ENCODE measurements at places on chromosomes 1 and 21.

DNA sequence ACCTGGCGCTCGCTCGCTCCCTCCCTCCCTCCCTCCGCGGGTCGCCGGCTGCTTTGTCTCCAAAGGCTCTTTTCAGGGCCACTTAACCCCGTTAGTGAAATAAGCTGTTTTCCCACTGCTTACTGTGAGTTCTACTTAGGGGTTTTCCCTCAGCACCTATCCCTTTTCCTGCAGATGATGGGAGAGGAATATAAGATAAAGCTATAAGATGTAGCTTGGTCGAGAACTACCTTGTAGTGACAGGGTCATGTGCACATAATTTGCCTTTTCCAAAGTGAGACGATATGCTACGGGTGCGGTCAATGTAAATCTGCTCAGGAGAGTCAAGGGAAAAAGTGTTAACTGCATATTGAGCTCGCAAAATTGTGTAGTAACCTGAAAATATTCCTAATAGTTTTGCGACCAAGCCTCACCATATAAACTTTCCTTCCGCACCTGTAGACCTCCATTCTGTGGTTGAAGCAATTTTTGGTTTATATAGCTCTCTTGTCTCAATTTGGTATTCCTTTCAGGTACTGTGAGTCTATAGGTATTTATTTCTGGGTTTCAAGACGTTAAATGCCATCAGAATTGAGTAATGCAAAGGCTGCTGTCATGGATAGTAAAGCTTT is 55.8 kb upstream of the BOLA1 start:
- DNase-seq, result no peak

DNA sequence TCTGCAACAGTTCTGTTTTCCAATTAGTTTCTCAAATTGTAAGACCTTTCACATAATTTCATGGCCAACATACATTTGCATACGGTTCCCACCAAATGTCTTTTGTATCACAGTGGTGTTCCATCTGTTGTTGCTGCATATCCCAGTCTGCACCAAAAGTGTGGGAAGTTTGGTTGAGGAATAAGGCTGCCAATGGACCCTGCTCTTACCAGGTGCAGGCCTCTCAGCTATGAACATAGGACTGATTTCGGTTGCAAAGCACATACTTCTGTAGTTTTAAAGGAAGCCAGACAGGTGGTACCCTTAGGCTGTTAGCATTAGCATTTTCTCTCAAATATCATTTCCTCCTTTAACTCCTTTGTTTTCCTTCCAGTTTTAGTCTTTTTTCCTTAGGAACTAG is 33.8 kb downstream of the ADGRL4 start:
- DNase-seq, result no peak

DNA sequence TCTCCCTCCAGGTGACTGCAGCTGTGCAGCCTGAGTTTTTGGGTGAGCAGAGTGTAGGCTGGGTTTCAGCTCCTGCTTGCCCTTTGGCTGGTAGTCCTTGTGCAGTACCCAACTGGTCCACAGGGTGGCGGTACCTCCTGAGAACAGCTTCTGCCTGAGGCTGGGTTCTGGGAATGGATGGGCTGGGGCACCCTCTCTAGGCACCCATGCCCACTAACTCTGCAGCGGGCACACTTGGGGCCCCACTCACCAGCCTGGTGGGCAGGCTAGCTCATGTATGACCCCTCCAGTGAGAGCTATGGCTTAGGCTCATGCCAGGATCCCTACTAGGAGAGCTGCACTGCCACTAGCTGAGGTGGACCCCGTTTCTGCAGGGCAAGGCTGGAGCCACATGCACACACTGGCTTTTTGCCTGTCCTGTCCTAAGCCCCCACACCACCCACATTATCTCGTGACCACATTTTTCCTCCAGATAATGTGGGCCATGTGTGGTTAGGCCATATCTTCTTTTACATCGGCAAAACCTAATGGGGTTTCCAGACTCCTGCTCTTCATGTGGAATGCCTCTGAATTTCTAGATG is 15.5 kb upstream of the GSTM4 start:
- peak; percentile 80 for DNase-seq

GRCh38 chr1:173405834-173406233 is 71.3 kb upstream of the PRDX6 start:
- DNase-seq, result no peak

GRCh38 chr21:32916088-32916487 is 109.6 kb upstream of the OLIG2 start:
- DNase-seq, result no peak

DNA sequence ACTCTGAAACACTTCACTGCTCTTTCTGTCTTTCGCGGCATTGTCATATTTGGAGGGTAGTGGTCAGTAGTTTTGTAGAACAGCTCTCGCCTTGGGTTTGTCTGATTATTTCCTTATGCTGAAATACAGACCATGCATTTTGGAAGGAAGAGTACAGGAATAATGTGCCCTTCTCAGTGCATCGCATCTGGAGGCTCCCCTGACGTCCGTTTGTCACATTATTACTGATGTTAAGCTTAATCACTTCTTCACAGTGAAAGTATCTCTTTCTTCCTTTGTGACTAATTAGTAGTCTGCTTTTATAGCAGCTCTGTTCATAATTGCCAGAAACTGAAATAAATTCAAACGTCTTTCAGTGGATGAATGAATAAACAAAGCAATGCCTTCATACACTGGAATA is 85.7 kb upstream of the CXADR start:
- DNase-seq, result no peak

DNA sequence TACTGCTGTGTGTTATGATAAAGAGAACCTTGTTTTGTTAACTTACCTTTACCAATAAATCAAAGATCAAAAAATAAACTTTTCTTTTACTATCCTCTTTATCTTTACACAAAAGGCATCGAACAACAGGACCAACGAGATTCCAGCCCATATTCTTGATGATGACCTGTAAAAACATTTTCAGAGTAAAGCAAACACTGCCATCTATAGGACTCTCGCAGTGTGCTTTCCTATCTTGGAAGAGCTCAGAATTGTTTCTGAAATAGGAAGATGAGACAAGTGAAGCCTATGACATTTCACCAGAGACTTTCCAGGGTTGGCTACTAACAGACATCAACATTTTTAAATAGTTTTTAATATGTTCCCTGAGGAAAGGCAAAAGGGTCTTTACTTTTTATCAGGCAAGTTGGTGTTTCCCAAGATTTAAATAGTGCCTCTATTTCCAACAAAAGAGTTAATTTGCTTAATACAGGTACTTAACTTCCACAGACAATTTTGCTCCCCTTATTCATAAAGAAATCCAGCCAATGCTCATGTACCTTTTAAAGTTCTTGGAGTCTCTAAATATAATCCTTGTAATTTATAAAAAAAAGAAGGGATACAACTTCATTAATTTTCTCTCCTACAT is 7.3 kb downstream of the GLMN start:
- DNase-seq, result no peak

DNA sequence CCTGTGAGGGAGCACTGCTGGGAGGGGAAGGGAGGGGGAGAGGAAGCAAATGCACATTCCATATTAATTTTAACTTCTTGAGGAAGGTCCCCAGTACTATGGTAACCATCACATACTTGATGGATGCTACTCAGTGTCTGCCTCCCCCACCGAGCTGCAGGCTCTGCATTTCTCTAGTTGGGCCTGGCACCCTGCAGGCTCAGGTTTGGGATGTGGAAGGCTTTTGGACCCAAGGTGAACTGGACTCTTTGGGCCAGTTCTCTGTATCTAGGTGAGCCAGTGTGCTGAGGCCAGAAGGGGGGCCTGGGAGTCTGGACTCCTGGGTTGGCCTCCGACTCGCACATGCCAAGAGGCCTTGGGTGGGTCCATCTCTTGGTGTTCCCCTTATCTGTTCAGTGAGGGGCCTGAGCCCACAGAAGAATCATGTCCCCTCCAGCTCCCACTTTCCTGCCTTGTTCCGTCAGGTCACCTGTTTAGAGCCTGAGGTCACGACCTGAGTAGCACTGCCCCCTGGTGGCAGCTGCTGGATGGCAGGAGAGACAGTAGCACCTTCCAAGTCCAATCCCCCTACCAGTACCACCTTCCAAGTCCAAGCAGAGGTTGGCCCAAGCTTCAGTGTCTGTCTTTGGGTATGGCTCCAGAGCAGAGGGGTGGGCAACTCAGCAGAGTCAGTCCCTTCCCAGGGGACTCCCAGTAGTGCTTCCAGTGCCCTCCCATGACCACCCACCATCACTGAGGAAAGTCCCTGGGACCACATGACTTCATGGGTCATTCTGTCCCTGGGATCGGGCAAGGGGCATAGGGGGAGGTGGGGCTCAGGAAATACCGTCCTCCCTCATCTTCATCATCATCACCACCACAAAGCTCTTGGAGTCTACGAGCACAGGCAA is 241.8 kb downstream of the TRABD2B start:
- DNase-seq, result peak; percentile 30

DNA sequence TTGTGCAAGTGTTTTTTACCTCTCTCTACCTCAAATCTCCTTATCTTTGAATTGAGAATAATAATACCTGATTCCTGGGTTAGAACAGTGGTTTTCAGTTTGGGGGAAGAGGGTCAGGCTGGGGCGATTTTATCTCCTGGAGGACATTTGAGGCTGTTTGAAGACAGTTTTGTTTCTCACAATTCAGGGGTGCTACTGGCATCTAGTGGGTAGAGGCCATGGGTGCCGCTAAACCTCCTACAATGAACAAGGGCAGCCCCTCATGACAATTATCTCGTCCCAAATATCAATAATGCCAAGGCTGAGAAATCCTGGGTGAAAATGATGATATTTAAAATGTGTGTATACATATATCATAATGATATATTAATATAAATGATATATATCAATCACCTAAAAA is 139.1 kb upstream of the USH2A start:
- DNase-seq, result no peak

DNA sequence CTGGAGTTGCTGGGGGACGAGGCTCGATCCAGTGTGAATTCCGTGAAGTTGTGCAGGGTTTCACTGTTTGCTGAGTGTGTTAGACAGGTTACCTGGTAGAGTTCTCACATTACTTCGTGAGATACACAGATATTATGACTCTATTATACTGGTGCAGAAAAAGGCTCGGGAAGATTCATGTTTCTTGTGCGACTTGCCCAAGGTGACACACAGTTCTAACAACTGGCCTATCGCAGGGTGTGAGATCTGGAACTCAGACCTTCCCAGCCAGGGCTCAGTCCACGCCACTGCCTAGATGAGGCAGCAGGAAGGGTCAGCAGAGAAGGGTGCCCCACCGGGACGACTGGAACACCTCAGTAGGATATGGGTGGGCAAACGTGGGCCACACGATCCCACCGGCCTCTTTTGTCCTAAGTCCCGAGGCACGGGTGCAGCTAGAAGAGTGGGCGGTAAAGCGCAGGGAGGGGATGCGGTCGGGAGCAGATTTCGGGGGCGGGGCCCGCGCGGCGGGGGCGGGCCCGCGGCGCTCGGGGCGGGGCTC is 296 bp upstream of the RNPEP start:
- peak; percentile 67 for DNase-seq

GRCh38 chr1:11930571-11931445 is 3.7 kb upstream of the PLOD1 start:
- no peak for DNase-seq

DNA sequence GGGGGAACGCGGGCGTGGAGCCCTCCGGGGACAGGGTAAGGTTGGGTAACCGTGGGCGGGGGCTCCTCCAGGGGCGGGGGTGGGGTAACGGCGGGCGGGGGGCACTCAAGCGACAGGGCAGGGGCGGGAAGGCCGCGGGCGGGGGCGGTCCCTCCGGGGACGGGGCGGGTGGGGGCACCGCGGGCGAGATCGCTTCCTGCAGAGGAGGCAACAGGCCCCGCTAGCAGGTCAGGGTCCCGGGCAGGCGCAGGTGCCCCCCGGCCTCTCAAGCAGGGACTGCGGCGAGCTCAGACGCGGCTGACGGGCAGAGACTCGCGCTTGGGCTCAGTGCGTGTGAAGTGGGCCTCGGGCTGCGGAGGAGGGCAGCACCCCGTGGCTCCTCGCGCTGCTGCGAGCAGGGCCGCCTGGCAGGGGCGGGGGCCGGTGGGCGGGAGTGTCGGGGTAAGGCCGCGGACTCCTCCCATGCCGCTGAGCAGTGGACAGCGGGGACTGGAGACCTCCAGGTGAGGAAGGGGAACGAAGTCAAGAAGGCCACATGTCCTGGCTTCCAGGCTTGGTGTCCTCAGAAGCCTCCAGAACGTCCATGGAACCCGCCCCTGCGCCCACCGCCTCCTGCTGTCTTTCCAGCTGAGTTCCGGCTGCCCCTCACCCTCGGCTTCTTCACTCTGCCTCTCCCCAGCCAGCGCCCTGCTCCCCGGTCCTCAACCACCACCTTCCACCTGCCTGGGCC is 627 bp upstream of the GNB1 start:
- peak; percentile 85 for DNase-seq

- DNase-seq, result peak; percentile 75
Observed at GRCh38 chr1:154760469-154760933, 109.6 kb downstream of the KCNN3 start.

DNA sequence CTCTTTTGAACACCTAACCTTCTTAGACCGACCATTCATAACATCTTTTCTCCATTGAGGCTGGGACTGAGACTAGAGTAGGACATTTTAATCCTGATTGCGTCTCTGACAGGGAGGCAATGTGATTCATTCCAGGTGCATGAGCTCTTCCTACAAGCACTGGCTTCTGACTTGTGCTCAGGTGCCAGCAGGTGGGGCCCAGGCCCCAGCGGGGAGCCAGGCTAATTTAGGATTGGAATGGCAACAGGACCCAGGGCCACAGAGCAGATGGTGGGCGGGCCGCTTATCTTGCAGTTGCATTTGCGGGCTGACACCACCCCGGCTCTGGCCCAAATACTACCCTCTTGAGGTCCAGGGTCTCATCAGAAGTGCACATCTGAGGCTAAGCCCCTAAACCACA is 4.1 kb downstream of the GPA33 start:
- DNase-seq, result no peak

DNA sequence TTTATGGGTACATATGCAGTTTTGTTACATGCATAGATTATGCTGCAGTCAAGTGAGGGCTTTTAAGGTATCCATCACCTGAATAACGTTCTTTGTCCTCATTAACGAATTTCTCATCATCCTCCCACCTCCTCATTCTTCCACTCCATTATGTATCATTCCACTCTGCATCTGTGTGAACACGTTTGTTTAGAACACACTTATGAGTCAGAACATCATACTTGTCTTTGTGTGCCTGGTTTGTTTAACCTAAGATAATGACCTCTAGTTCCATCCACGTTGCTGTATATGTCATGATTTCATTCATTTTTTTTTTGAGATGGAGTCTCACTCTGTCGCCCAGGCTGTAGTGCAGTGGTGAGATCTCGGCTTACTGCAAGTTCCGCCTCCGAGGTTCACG is 6.7 kb upstream of the MPC2 start:
- DNase-seq, result no peak

- no peak for DNase-seq
Observed at GRCh38 chr1:25194572-25195020, 37.7 kb downstream of the SYF2 start.

- no peak for DNase-seq
Observed at GRCh38 chr1:197210426-197210825, 57.6 kb upstream of the CRB1 start.

- no peak for DNase-seq
Observed at GRCh38 chr1:204131978-204132377, 19.9 kb downstream of the ETNK2 start.

DNA sequence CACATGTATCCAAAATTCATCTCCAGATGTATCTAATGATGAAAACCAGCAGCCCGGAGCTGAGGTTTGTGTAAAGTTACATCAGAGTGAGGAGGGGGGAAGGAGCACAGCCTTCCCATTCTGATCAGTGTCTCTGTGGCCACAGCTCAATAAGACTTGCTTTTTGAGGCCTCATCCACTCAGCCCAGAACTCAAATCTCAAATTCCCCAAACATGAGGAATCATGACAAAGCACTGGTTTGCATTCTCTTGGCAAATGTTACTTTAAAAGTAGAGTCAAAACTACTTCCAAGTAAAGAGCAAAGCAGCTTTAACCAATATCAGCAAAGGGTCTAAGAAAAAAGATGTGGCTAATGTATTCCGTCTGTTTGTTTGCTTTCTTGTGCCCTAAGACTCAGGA is 30.9 kb downstream of the CCN1 start:
- DNase-seq, result no peak

Data from CD4-positive, alpha-beta T cell treated with Interleukin-15 for 1 hour (primary cell).